ENCODE measurements at places on chromosomes 13 and 19.

DNA sequence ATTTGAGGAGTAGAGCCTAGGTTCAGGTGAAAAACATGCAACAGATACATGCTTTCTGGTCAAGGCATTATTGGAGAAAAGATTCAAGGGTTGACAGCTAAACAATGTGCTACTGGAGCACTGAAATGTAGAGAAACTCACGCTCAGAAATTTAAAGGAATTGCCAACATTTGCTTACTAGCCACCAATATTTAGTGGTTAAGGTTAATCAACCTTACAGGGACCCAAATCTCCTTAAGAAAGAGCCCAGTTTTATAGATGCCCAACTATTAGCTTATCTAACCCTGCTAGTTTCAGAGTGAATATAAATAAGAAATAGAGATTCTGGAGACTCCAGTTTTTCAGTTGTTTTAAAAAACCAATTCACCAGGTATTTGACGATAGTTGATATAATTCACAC is 203.6 kb downstream of the DACH1 start:
- DNase-seq, result no peak

- peak; percentile 69 for DNase-seq
These were observed 709.4 kb downstream of the PCDH9 start for GRCh38 chr13:66520511-66521355.

DNA sequence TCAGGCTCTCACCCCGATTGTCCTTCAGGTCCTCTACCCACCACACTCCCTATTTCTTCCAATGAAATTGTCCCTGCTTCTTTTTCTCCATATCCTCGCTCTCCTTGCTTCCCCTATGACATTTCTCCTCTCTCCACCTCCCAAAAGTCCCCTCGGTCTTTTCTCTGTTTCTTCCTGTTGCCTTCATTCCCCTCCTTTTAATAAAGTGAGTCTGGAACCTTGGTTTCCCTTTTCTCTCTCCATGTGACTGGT is 676 bp upstream of the ZNF574 start:
- no peak for DNase-seq

GRCh38 chr13:106095919-106096318 is 439.5 kb downstream of the EFNB2 start:
- no peak for DNase-seq

Data from fibroblast of skin of left biceps (primary cell).